ENCODE measurements at places on chromosomes 13 and 19.

DNA sequence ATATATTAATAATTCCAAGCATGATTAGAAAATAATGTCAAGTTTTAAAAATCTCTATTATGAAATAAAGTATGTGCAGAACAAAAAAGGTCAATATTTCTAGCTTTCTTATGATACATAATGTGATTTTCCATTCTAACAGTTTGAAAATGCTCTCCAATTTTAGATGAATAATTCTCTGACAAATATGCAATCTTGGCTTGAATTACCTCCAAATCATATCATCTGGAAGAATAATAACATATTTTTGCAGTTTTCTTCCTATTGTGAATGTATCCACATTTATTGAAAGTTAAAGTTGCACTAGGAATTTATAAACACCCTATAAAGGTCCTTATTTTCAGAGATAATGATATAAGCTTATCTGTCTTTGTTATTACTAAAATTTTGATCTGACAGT is 548.5 kb upstream of the SLC10A2 start:
- no peak for DNase-seq

DNA sequence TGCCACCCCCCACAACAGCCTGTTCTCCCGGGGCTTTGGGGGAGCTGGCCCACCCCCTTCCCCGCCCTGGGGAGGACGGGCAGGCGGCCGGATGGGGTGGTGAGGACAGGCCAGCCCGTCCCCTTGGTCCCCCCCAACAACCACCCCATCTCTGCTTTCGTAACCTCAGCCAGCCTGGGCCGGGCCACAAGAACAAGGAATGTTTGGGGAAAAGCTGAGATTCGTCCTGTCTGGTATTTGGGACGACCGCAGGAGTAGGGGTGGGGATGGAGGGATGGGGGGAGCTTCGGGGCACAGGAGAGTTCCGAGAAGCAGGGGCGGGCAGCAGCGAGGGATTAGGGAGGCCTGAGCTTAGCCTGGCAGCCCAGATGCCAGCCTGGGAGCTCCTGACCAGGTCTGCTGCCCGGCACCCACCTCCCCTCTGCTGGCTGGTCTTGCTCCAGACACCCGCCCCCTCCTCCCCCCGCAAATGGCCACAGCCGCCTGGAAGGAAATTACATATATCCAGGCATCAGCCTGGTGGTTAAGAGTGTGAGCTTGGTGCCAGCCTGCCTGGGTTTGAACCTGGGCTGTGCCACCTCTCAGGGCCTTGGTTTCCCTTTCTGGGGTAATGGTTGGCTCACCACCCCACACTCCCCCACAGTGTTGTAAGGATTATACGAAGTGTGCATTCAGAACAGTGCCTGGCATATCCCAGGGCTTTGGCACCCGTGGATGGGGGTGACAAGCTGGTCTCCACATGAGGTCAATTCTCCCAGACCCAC is at the start of gene PODNL1:
Gene PODNL1 (minus strand): TSS at position 117 of the 764 bp plus-strand sequence. CDS start 236 bp downstream, outside the sequence.
- DNase-seq: no peak

GRCh38 chr13:51858433-51859247 is 3.1 kb upstream of the CCDC70 start:
- DNase-seq: no peak

- no peak for DNase-seq
These were observed 135.4 kb downstream of the TNFRSF19 start for GRCh38 chr13:23705583-23705982.

DNA sequence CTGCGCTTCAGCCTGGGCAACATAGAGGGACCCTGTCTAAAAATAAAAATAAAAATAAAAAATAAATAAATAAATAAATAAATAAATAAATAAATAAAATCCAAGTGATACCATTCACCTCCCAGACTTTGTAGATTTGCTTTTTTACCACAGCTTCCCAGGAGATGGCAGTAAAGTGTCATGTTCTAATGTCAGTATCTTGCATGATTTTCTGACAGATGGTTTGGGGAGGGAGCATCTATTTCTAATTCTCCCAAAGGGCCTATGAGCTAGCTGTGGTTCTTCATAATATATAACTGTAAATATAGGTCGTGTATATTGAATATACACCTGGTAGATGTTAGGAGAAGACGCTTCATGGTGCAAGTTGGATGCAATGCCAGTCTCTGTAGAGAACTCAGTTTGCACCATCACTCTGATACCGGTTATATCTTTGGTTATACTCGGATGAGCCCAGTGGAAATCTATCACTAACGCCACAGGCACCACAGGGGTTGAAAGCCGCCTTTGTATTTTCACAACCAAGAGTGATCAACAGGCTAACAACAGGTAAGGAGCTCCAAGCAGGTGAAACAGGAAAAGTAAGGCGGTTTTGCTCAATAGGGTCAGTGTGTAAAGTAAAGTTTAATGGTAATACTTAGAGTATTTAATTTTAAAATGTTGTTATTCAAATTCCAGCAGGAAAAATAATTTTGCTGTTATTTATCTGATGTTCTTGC is 13.9 kb downstream of the APLP1 start:
- DNase-seq: no peak

DNA sequence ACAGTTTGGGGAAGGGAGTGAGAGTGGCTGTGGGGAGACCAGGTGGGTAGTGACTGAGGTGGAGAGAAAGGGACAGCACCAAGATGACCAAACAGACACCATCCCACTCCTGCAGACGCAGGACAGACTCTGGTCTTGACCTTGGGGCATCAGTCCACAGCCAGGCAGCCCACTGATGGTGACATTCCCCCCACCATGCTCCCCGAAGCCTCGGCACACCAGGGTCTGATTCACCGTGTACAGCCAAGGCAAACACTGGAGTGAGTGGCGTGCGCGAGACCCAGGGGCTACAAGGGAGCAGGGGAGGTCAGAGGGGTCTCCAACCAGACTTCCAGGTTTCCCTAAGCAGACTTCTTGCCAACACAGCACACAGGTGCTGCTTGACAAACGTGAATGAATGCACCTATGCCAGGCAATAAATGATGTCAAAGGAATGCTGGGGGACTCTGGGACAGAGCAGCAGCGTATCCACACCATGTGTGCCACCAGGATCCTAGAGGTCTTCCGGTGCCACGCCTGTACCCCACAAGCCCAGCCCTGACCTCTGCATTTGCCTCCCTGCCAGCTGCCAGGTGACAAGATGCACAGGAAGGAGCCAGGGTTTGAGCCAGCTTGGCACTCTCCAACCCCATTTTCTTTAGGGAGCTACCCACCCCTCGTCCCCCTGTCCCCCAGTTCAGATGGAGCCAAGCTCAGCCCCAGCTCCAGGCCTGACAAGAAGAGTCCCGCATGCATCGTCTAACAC is 18.5 kb downstream of the RANBP3 start:
- no peak for DNase-seq

GRCh38 chr19:10852098-10852800 is 4.0 kb downstream of the C19orf38 start:
- no peak for DNase-seq

- DNase-seq: no peak
These were observed 2.3 kb downstream of the CEACAM18 start for GRCh38 chr19:51480590-51480989.

- no peak for DNase-seq
These were observed 30.1 kb downstream of the OPA3 start for GRCh38 chr19:45554481-45554880.

- no peak for DNase-seq
These were observed 4.0 kb downstream of the SPPL2B start for GRCh38 chr19:2332341-2333026.

DNA sequence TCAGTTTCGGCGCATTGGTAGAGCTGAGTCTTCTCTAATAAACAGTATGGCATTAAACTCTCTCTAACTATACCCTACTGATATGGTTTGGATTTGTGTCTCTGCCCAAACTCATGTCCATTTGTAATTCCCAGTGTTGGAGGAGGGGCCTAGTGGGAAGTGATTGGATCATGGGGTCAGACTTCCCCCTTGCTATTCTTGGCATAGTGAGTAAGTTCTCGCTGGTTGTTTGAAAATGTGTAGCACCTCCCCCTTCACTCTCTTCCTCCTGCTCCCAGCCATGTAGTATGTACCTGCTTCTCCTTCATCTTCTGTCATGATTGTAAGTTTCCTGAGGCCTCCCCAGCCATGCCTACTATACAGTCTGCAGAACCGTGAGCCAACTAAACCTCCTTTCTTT is 682.7 kb upstream of the ARGLU1 start:
- DNase-seq: no peak

DNA sequence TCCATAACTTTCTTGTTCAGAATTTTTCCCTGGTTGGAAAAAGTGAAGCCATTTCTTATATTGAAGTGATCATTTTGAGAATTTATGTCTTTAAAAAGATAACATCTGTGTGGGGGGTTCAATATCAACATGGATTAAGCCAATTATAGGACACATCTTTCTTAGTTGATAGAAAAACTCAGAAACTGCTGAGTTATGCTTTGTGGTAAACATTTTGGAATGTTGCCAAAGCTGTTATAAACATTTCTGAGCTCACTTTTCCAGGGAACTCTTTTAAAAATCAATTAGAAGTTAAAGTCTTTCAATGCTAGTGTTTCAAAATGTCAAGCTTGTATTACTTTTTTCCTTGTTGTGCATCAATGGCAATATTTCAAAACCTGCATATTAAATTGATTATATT is 248.8 kb downstream of the DACH1 start:
- DNase-seq: no peak

GRCh38 chr13:73715911-73716510 is 418.2 kb downstream of the KLF12 start:
- no peak for DNase-seq

DNA sequence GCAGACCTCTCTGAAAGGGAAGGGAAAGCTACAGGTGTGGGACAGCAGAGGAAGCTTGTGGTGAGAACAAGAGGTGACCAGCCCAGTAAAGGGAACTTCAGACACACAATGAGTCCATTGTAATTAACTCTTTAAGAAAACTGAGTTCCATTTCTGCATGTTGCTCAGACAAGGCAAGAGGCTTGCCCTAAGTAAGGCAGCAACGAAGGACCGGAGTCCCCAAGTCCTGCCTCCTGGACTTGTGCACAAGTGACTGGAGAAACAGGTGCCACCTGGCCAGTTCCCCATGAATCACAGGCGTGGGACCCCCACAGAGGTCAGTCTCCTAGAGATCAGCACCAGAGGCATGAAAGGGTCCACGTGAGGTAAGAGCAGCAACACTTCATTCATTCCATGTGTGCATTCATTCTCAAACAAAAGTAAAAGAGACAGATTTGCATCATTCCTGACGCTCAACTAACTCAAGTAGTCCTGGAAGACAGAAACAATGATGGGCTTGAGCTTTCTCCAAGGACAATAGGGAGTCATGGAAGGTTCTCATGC is 14.7 kb upstream of the SIGLEC6 start:
- DNase-seq: no peak

DNA sequence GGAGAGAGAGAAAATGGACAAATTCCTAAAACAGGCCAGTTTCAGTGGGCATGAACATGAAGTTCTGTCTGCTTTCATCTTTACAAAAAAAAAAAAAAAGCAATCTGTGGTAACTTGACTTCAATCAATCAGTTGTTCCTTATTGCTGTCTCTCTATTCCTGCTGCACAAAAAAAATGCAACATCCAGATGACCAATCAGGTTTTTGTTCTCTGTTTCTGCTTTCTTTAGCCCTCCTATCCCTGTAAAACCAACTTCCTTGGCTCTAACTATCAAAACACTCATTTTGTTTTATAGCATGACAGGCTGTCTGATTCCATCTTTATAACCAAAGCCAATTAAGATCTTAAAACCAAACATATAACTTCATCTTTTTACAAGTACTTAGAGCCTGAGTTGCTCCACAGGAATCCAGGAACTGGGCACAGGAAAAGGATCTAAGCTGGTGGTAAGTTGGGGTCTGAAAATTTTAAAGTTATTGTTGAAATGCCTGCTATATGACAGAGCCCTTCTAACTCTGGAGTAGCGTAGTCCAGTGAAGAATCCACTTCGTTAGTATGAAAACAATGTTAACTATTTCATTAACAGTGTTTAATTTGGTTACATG is at the start of gene FPR3:
Gene FPR3 (plus strand): TSS at position 273 of the 606 bp plus-strand sequence. CDS start 28,592 bp downstream, outside the sequence.
- DNase-seq: no peak

- DNase-seq: no peak
These were observed 339.4 kb downstream of the SPRY2 start for GRCh38 chr13:80001510-80001842.

GRCh38 chr13:109205315-109205714 is 575.9 kb downstream of the MYO16 start:
- no peak for DNase-seq

DNA sequence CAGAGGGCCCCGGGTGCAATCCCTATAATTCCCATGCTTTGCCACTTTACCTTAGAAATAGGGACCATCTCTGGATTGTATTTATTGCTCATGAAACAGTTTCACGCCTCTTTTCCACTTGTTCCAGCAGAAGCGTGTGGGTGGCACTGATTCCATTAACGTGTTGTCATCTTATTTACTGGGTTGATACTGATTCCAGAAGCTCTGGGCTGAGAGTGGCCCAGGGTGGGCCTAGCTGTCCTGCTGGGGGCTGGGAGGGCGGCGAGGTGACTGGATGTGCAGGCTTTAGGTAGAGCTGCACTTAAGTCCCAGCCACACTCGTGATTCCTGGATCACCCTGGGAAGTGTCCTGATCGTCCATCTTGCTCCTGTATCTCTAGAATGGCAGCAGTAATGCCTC is 155.0 kb downstream of the TEX29 start:
- no peak for DNase-seq

GRCh38 chr13:108777421-108778420 is 148.3 kb downstream of the MYO16 start:
- DNase-seq: no peak

Data from stimulated activated CD8-positive, alpha-beta memory T cell treated with anti-CD3 and anti-CD28 coated beads, Interleukin-4, amount 100 ng/mL, for 4 hours (primary cell).